NCI-H1048 (cell line): ENCODE measurements at places on chromosomes 12 and 14.

GRCh38 chr12:67722296-67722695 is 73.8 kb downstream of the DYRK2 start:
- DNase-seq: no peak

DNA sequence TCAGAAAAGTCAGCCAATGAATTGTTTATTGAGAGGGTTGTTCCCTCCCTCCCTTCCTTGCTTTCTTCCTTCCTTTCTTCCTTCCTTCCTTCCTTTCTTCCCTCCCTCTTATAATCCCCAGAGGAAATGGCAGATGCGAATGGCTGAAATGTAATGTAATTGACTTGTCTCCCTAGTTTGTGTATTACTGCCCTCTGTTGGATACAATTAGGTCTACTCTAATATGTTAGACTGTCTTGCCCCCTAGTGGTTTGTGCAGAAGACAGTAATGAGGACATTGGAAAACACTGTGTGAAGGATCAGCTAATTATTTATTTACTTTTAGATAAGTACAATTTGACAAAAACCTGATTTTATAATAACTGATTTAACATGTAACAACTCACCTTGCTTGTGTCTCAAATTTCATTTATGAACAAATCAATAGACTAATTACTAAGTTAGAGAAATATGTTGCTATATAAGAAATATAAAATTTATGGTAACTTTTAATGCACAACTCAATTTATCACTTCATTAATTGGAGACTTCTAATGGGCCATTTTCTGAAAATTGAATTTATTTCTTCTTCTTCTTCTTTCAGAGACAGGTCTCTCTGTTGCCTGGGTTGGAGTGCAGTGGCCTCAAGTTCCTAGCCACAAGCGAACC is 229.8 kb upstream of the LRIG3 start:
- DNase-seq: peak; percentile 46

DNA sequence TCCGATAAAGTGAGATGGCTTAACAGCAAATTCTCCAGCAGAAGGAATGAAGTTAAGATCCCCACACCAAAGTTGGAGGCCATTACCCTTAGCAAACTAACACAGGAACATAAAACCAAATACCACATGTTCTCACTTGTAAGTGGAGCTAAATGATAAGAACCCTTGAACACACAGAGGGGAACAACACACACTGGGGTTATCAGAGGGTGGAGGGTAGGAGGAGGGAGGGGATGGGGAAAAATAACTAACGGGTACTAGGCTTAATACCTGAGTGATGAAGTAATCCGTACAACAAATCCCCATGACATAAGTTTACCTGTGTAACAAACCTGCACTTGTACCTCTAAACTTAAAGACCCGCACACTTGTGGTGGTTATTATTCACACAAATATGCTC is 240.4 kb upstream of the NAV3 start:
- no peak for DNase-seq

- no peak for DNase-seq
These were observed 367.4 kb downstream of the MED13L start for GRCh38 chr12:115910057-115910456.

DNA sequence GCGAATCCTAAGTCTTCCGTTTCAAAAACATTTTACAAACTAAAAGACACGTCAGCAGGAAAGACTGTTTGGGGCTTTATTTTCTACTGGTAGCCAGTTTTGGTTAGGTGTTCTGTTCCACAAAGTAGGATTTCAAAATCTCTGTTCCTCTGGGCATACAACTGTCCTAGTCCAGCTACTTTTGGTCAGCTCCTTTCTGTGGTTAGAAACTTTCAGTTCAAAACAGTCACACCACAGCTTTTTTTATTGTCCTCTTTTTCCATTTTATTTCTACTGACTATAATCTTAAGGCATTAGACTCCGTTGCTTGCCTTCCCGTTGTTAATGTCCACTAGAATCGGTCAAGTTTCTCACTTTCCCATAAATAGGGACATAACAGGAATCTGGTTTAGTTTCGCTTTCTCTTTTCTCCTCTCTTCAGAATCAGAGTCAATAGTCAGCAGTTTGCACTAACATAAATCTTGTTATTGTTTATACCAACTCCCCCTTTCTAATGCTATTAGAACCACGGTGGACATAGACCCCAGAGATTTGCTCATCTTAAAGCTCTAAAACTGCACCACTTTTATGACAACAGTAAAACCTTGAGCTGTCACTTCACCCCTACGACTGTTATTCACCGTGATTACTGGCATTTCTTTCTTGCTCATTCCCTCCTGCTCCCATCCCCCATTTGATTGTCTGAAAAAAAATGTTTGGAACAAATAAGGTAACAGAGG is 41.5 kb upstream of the NPAS3 start:
- no peak for DNase-seq

DNA sequence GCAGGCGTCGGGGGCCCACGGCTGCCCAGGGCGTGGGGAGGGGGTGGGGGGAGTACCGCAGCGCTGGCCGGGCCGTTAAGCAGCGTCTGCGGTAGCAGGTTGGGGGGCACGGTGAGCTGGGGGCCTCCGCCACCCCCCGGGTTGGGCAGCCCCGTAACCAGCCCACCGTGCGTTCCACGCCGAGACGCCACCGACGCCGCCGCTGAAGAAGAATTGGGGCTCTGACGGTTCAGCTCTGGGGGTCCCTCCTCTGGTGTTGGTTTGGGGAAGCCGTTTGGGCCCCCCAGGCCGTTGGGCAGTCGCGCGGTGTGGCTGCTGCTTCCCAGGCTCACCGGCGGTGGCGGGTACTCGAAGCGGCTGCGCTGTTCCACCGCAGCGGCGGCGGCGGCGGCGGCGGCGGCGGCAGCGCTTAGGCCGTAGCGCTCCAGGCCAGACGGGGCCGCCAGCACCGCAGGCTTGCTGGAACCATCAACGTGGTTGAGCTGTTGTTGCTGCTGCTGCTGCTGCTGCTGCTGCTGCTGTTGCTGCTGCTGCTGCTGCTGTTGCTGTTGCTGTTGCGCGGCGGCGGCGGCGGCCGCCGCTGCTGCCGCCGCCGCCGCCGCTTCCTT is 1.5 kb downstream of the IRF2BPL start:
- no peak for DNase-seq
